Osteoblast (primary cell): ENCODE measurements at places on chromosomes 3 and 15.

GRCh38 chr3:51928438-51928837 lies 13.3 kb downstream of the RRP9 start:
- H3K36me3 ChIP-seq, result peaks cover under 1% of the 10 kb centered on the region
- H3K4me1 ChIP-seq, result no peaks in the 10 kb centered on the region
- DNase-seq, result peak; percentile 21
- H3K27ac ChIP-seq, result no peak overlapping the region

GRCh38 chr3:87246662-87247429 lies 19.7 kb downstream of the CHMP2B start:
- H3K36me3 ChIP-seq, result no peaks in the 10 kb centered on the region
- no peak overlapping the region for H3K4me3 ChIP-seq
- DNase-seq, result no peak

- H3K36me3 ChIP-seq, result peaks cover 25% of the 10 kb centered on the region
- H3K4me3 ChIP-seq, result peak overlapping the region; percentile 93
- no peak for DNase-seq
- H3K27ac ChIP-seq, result peak overlapping the region; percentile 92
- no peaks in the 10 kb centered on the region for H3K27me3 ChIP-seq
- peaks cover 38% of the 10 kb centered on the region for H3K4me1 ChIP-seq
Observed at GRCh38 chr15:44537735-44538240, 841 bp downstream of the EIF3J start.

- no peak overlapping the region for H3K4me3 ChIP-seq
- DNase-seq, result peak; percentile 51
- H3K27ac ChIP-seq, result no peak overlapping the region
- no peaks in the 10 kb centered on the region for H3K4me1 ChIP-seq
Observed at GRCh38 chr15:77898811-77899730, 178.4 kb downstream of the TBC1D2B start.

DNA sequence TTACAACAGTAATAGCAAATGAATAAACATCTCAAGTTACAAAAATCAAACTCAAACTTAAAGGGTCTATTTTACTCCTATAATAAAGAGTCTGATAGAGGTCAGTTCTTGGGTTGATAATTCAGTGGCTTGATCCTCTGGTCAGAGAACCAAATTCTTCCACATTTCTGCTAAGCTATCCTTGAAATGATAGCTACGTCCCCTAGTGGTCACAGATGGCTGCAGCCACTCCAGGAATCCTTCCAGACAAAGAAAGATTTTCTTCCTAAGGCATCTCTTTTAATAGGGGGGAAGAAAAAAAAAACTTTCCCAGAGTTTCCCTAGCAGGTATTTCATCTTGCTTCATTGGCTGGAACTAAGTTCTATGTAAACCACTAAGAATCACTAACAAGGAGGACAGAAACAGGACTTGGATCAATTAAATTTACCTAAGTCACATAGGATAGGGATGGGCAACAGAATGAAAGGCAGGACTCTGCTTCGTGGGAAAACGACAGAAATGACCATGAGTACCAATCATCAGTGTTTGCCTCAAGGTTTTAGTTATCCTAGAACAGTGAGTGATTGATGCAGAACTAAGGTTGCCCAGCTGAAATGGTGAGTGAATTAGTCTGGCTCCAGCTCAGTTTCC lies 160.7 kb downstream of the STAC start:
- H3K4me3 ChIP-seq, result no peak overlapping the region
- no peak overlapping the region for H3K27ac ChIP-seq
- no peaks in the 10 kb centered on the region for H3K36me3 ChIP-seq
- DNase-seq, result no peak
- H3K27me3 ChIP-seq, result no peaks in the 10 kb centered on the region
- H3K4me1 ChIP-seq, result peaks cover 8% of the 10 kb centered on the region

- no peaks in the 10 kb centered on the region for H3K27me3 ChIP-seq
- H3K36me3 ChIP-seq, result peaks cover 23% of the 10 kb centered on the region
- DNase-seq, result no peak
- no peak overlapping the region for H3K4me3 ChIP-seq
- no peaks in the 10 kb centered on the region for H3K4me1 ChIP-seq
Observed at GRCh38 chr15:76258460-76258859, 52.8 kb downstream of the ETFA start.

- no peak overlapping the region for H3K4me3 ChIP-seq
- H3K4me1 ChIP-seq, result no peaks in the 10 kb centered on the region
- H3K36me3 ChIP-seq, result no peaks in the 10 kb centered on the region
- no peak overlapping the region for H3K27ac ChIP-seq
- H3K27me3 ChIP-seq, result no peaks in the 10 kb centered on the region
Observed at GRCh38 chr3:180085122-180085710, 48.5 kb upstream of the PEX5L start.

DNA sequence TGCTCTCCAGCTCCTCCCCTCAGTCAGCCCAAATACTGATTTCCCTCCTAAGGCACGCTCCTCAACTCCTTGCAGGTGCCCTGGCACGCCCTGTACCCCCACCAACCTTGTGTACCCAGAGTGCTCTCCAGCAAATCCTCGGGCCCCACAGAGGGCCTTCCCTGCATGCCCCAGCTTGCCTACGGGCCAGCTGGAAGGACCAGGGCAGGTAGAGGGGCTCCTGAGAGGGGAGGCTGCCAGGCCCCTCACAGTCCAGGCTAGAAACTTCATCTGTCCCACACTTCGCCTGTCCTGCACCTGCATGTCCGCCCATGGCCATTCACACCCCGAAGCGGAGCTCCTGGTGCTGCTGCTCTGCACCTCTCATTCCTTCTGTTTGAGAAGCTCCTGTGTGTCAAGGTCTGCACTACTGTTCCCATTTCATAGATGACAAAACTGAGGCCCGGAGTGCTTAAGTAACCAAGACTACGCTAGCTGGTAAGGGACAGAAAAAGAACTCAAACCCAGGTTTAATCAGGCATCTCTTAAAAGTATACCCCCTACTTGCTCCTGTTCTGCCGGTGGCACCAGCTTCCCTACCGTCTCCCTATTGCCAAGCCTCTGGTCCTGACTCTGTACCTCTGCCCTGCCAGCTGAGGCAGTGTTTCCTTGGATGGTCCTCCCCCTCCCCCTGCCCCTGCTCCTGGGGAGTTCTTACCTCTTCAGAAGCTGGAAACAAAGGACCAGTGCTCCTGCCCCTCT lies 35.6 kb downstream of the ZXDC start:
- H3K27me3 ChIP-seq, result no peaks in the 10 kb centered on the region
- H3K4me1 ChIP-seq, result no peaks in the 10 kb centered on the region
- no peak overlapping the region for H3K27ac ChIP-seq
- no peak overlapping the region for H3K4me3 ChIP-seq

DNA sequence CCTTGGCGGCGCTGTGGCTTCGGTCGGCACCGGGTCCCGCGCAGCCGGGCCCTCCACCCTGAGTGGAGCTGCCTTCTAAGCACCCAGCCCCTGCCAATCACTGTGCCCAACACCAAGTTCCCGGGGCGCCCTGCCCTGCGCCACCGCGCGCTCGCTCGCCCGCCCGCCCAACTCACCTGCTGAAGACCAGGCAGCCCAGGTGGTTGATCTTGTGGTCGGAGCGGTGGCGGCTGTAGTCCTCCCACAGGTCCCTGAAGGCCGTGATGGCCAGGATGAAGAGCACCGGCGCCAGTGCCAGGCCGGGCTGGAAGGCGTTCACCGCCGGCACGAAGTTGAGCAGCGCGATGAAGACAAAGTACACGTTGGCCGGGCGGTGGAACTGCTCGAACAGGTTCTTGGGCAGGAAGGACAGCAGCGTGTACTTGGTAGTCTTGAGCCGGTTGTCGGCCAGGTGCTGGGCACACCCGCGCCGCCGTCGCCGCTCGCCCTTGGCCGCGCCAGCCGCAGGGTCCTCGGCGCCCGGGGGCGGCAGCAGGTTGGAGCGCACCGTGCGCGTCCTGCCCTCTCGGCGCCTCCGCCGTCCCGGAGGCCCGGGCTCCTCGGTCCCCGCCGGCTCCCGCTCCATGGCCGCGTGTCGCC lies 536 bp downstream of the ATP10A start:
- H3K4me1 ChIP-seq, result peaks cover 35% of the 10 kb centered on the region
- H3K4me3 ChIP-seq, result peak overlapping the region; percentile 85
- no peaks in the 10 kb centered on the region for H3K27me3 ChIP-seq
- peaks cover 7% of the 10 kb centered on the region for H3K36me3 ChIP-seq
- peak overlapping the region; percentile 64 for H3K27ac ChIP-seq

- no peak overlapping the region for H3K27ac ChIP-seq
- H3K27me3 ChIP-seq, result no peaks in the 10 kb centered on the region
- H3K4me1 ChIP-seq, result peaks cover 30% of the 10 kb centered on the region
- DNase-seq, result no peak
Observed at GRCh38 chr3:189269365-189269764, 97.6 kb downstream of the TPRG1 start.

- no peaks in the 10 kb centered on the region for H3K4me1 ChIP-seq
- peaks cover 23% of the 10 kb centered on the region for H3K27me3 ChIP-seq
Observed at GRCh38 chr15:78415284-78415683, 22.7 kb upstream of the IREB2 start.

DNA sequence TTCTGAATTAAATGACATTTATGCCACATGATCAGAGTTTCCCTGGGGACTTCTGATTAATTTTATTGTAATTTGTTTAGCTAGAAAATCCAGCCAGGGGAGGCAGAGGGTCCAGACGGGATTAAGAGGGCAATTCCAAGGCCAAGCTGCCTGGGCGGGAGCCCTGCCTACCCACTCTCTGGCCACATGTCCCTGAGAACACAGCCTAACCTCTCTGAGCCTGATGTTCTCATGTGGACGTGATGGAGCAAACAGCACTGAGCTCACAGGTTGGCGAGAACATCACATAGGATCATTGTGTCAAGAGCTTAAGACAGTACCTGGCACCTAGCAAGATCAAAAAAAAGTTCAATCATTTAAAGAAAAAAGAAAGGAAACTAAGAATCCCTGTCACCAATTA lies 1.0 kb downstream of the LRRC2 start:
- H3K27me3 ChIP-seq, result no peaks in the 10 kb centered on the region
- H3K27ac ChIP-seq, result no peak overlapping the region
- DNase-seq, result no peak
- H3K36me3 ChIP-seq, result no peaks in the 10 kb centered on the region

GRCh38 chr15:70316059-70316600 lies 218.4 kb upstream of the TLE3 start:
- H3K36me3 ChIP-seq, result no peaks in the 10 kb centered on the region
- H3K4me1 ChIP-seq, result peaks cover 29% of the 10 kb centered on the region
- DNase-seq, result no peak
- no peak overlapping the region for H3K4me3 ChIP-seq
- no peak overlapping the region for H3K27ac ChIP-seq
- H3K27me3 ChIP-seq, result no peaks in the 10 kb centered on the region

GRCh38 chr3:186070550-186070949 lies 38.3 kb downstream of the ETV5 start:
- H3K27me3 ChIP-seq, result no peaks in the 10 kb centered on the region
- no peak overlapping the region for H3K4me3 ChIP-seq
- DNase-seq, result no peak

DNA sequence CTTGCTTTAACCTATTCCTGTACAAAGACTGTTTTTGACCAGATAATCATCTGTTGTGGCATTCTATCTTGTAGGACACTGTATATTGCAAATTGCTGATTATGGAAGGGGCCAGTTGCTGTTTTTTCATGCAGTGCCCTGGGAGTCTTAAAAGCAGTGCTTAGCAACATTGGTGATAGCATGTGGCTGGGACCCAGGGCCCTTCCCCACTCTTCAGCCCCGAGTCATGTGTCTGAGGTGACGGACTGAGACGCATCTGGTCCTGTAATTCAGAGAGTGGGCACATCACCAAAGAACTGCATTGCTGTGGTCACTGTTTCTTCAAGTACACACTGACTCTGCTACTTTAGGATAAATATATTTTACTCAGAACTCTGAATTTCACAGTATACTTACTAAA lies 63.4 kb downstream of the SNRK start:
- no peak overlapping the region for H3K27ac ChIP-seq
- no peaks in the 10 kb centered on the region for H3K27me3 ChIP-seq
- DNase-seq, result no peak
- H3K36me3 ChIP-seq, result peaks cover 29% of the 10 kb centered on the region
- peaks cover 15% of the 10 kb centered on the region for H3K4me1 ChIP-seq

GRCh38 chr15:52246686-52247431 lies 48.7 kb downstream of the MYO5C start:
- H3K27me3 ChIP-seq, result peaks cover 39% of the 10 kb centered on the region
- H3K4me1 ChIP-seq, result peaks cover 13% of the 10 kb centered on the region
- no peak for DNase-seq
- no peak overlapping the region for H3K4me3 ChIP-seq

- H3K4me1 ChIP-seq, result no peaks in the 10 kb centered on the region
- H3K36me3 ChIP-seq, result peaks cover 1% of the 10 kb centered on the region
- no peak for DNase-seq
- H3K27ac ChIP-seq, result no peak overlapping the region
- no peaks in the 10 kb centered on the region for H3K27me3 ChIP-seq
- no peak overlapping the region for H3K4me3 ChIP-seq
Observed at GRCh38 chr3:183975981-183976662, 41.6 kb downstream of the ABCC5 start.

GRCh38 chr3:94172695-94173310 lies 109.9 kb downstream of the NSUN3 start:
- no peaks in the 10 kb centered on the region for H3K36me3 ChIP-seq
- H3K27me3 ChIP-seq, result peaks cover under 1% of the 10 kb centered on the region
- H3K27ac ChIP-seq, result no peak overlapping the region
- no peak overlapping the region for H3K4me3 ChIP-seq

DNA sequence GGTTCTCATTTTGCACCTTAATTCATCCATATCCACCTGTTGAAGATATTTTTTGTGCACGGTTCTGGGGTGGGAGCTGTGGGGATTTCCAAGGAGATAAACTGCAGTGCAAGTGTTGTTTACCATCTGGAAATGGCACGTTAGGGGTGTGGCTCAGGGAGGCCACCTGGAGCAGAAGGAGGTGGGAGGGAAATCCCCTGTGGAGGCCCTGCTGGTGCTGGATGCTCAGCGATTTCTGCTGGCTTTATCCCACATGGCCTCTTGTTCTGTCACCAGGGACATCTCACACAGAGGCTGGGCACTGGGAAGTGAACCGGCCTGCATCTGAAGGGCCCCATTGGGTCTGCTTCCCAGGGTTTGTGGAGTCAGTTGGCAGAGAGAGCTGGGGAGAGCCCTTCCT lies 24.3 kb downstream of the TRPM1 start:
- peaks cover 16% of the 10 kb centered on the region for H3K27me3 ChIP-seq
- H3K4me1 ChIP-seq, result no peaks in the 10 kb centered on the region
- H3K4me3 ChIP-seq, result no peak overlapping the region
- no peak overlapping the region for H3K27ac ChIP-seq
- DNase-seq, result no peak
